ENCODE measurements at places on chromosomes 12 and 14. TPM values are rescaled to one million over a fixed set of nuclear protein-coding genes. Genes with fewer than 3 reads are reported as not detected.
A peak's percentile ranks its signal among the peaks of the same experiment; 100 is the strongest.

The DPY19L2 gene
- total RNA-seq = 22.0 TPM

- no peak overlapping the region for H3K4me3 ChIP-seq
- H3K27ac ChIP-seq = peak overlapping the region; percentile 71
- no peaks in the 10 kb centered on the region for H3K36me3 ChIP-seq
- no peaks in the 10 kb centered on the region for H3K27me3 ChIP-seq
Measured at GRCh38 chr12:124438437-124439056, 128.9 kb downstream of the NCOR2 start.

The BICDL1 gene
- 1.4 TPM for total RNA-seq

The STON2 gene
- 33.5 TPM for total RNA-seq

DNA sequence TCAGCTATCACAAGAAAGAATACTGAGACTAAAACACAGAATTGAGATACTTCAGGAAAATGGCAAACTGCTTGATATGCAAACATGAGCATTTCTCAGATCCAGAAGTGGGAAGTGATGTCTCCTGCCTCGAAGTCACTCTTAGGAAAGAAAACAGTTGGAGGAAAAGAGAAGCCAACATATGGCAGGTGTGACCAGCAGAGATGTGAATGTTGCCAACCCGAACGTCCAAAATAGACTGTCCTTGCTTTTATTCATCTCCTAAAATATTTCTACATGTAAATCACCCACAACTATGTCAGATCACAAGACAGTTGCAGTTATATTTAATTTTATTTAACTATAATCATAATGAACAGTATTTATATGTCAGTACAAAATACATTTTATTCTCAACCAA is 687.6 kb downstream of the GALC start:
- H3K36me3 ChIP-seq = no peaks in the 10 kb centered on the region
- no peaks in the 10 kb centered on the region for H3K27me3 ChIP-seq
- H3K27ac ChIP-seq = no peak overlapping the region
- H3K4me3 ChIP-seq = no peak overlapping the region
- DNase-seq = no peak

The KRT5 gene
- total RNA-seq = not detected

DNA sequence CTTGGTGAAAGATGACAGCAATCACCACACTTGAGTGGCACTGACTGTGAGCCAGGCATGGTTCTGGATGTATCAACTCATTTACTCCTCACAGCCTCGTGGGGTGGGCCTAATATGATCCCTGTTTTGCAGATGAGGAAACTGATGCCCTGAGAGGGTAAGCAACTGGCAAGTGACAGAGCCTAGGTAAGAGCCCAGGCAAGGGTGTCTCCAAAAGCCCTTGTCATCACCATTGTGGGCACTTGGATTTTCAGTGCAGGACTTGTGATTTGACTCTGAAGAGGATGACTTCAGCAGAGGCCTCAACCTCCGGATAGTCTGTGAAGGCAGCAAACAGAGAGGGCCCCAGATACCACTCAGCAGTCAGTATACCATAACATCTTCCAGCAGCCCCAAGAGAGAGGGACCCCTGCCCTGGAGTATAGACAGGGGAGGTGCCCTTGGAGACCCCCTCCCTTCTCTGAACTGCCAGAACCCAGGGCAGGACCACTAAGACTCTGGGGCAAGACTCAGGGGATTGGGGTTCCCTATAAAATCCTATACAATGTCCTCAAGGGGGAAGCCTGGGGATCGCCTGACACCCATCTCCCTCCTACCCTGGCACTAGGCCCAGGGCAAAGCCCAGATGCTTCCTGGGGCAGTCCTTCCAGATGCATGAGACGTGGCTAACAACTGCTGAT is 7.1 kb upstream of the KRT5 start:
- H3K27ac ChIP-seq = no peak overlapping the region
- no peak overlapping the region for H3K4me3 ChIP-seq
- H3K4me1 ChIP-seq = no peaks in the 10 kb centered on the region

The TDRD9 gene
- total RNA-seq = 1.9 TPM

The TMEM132D gene
- under 0.01 TPM for total RNA-seq

DNA sequence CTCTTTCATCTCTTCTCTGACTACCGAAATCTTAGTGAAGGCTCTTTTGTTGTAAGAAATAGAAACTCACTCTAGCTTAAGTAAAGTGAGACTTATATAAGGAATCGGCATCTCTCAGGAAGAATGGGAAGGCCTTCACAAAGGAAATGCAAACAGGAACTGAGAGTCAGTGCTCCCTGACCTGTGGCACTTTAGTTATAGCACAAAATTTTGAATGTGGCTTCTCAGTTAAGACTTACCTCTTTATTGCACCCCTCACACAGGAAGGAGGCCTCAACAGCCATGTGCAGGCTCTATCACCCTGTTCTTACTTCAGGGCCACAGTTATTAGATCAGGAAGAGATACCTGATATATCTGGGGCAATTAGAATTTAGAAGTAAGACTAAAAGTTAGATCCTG is 224.7 kb upstream of the EGLN3 start:
- no peak for DNase-seq
- no peak overlapping the region for H3K4me3 ChIP-seq
- no peaks in the 10 kb centered on the region for H3K27me3 ChIP-seq
- H3K27ac ChIP-seq = no peak overlapping the region
- H3K36me3 ChIP-seq = no peaks in the 10 kb centered on the region
- peaks cover 23% of the 10 kb centered on the region for H3K4me1 ChIP-seq

The KRT3 gene
- total RNA-seq = not detected

- H3K4me3 ChIP-seq = no peak overlapping the region
- H3K36me3 ChIP-seq = peaks cover 11% of the 10 kb centered on the region
- DNase-seq = no peak
- no peak overlapping the region for H3K27ac ChIP-seq
Measured at GRCh38 chr12:57142121-57142520, 5.3 kb downstream of the LRP1-AS start.

The OTOGL gene
- total RNA-seq = not detected

GRCh38 chr14:72925815-72926291 is 411 bp upstream of the DCAF4 start:
- H3K4me1 ChIP-seq = peaks cover 17% of the 10 kb centered on the region
- H3K36me3 ChIP-seq = peaks cover 2% of the 10 kb centered on the region
- peak overlapping the region; percentile 87 for H3K27ac ChIP-seq
- peak overlapping the region; percentile 94 for H3K4me3 ChIP-seq
- H3K27me3 ChIP-seq = no peaks in the 10 kb centered on the region

The METTL17 gene
- total RNA-seq = 134 TPM

- H3K4me3 ChIP-seq = no peak overlapping the region
- no peaks in the 10 kb centered on the region for H3K4me1 ChIP-seq
- DNase-seq = no peak
- H3K27ac ChIP-seq = no peak overlapping the region
Measured at GRCh38 chr12:138898-139534, 72.4 kb downstream of the IQSEC3 start.

The GPR137C gene
- total RNA-seq = 0.84 TPM

GRCh38 chr14:97107760-97108159 is 310.6 kb downstream of the VRK1 start:
- DNase-seq = no peak
- no peaks in the 10 kb centered on the region for H3K4me1 ChIP-seq
- H3K27ac ChIP-seq = no peak overlapping the region
- no peak overlapping the region for H3K4me3 ChIP-seq
- H3K27me3 ChIP-seq = no peaks in the 10 kb centered on the region
- H3K36me3 ChIP-seq = no peaks in the 10 kb centered on the region

The DHRS2 gene
- total RNA-seq = 0.90 TPM

GRCh38 chr12:7431993-7432685 is 11.8 kb downstream of the CD163L1 start:
- no peaks in the 10 kb centered on the region for H3K27me3 ChIP-seq
- no peaks in the 10 kb centered on the region for H3K36me3 ChIP-seq
- no peaks in the 10 kb centered on the region for H3K4me1 ChIP-seq
- no peak for DNase-seq

- no peak overlapping the region for H3K27ac ChIP-seq
- H3K4me3 ChIP-seq = no peak overlapping the region
- no peaks in the 10 kb centered on the region for H3K27me3 ChIP-seq
- no peaks in the 10 kb centered on the region for H3K36me3 ChIP-seq
- DNase-seq = no peak
Measured at GRCh38 chr14:91112194-91112593, 1.7 kb upstream of the DGLUCY start.

The PLA2G1B gene
- 11.4 TPM for total RNA-seq

- H3K27ac ChIP-seq = peak overlapping the region; percentile 62
- no peaks in the 10 kb centered on the region for H3K27me3 ChIP-seq
- H3K36me3 ChIP-seq = no peaks in the 10 kb centered on the region
- no peak overlapping the region for H3K4me3 ChIP-seq
- no peaks in the 10 kb centered on the region for H3K4me1 ChIP-seq
Measured at GRCh38 chr12:70427611-70428010, 61.5 kb downstream of the KCNMB4 start.

The AHNAK2 gene
- 135 TPM for total RNA-seq

GRCh38 chr12:4962539-4963486 is 53.1 kb downstream of the KCNA1 start:
- H3K27me3 ChIP-seq = no peaks in the 10 kb centered on the region
- H3K27ac ChIP-seq = no peak overlapping the region
- H3K36me3 ChIP-seq = no peaks in the 10 kb centered on the region
- no peak for DNase-seq

GRCh38 chr14:50855558-50855957 is 16.3 kb upstream of the ABHD12B start:
- no peak for DNase-seq
- no peak overlapping the region for H3K4me3 ChIP-seq
- no peaks in the 10 kb centered on the region for H3K36me3 ChIP-seq
- no peaks in the 10 kb centered on the region for H3K27me3 ChIP-seq

The ZNF385A gene
- 9.0 TPM for total RNA-seq

DNA sequence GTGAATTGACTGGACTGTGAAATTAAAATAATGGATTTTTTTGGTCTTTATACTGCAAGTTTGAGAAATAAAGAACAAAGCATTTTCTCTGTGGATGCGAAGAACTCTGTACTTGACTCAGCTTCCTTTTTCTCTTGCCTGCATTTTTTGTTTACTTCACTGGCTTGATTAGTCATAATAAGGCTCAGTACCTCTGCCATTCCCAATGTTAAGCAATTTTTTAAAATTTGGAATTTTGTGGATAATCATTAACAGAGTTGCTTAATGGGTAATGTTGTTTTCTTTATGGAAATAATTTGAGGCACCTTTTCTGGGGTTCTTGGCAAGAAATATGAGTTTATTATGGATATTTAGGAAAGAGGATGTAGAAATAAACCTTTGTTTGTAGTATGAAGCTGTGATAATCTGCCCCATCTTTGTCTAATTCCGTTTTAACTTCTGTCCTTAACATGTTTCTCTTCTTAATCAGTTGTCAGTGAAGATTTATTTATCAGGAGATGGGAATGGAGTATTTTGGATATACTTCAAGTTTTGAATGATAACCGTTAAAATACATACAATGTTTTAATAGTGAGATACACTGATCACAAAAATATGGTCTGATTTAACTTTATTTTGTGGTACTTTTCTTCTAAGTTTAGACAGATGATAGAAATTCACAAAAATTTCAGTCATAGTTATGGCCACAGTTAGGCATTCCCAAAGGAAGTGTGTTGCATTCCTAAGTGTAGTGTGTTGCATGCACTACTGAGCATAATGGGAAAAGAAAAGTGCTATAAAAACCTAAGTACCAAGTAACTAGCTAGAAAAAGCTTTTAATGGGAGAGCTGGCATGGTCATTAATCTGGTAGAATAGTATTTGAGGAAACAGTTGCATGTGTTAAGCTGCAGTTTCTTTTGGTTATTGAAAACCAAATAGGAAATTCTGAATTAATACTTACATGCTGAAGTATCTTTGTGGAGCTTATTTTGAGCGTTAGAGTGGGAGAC is 27.7 kb downstream of the WNK1 start:
- H3K27me3 ChIP-seq = no peaks in the 10 kb centered on the region
- peak overlapping the region; percentile 15 for H3K4me3 ChIP-seq
- H3K4me1 ChIP-seq = peaks cover 78% of the 10 kb centered on the region
- H3K27ac ChIP-seq = no peak overlapping the region
- no peak for DNase-seq

DNA sequence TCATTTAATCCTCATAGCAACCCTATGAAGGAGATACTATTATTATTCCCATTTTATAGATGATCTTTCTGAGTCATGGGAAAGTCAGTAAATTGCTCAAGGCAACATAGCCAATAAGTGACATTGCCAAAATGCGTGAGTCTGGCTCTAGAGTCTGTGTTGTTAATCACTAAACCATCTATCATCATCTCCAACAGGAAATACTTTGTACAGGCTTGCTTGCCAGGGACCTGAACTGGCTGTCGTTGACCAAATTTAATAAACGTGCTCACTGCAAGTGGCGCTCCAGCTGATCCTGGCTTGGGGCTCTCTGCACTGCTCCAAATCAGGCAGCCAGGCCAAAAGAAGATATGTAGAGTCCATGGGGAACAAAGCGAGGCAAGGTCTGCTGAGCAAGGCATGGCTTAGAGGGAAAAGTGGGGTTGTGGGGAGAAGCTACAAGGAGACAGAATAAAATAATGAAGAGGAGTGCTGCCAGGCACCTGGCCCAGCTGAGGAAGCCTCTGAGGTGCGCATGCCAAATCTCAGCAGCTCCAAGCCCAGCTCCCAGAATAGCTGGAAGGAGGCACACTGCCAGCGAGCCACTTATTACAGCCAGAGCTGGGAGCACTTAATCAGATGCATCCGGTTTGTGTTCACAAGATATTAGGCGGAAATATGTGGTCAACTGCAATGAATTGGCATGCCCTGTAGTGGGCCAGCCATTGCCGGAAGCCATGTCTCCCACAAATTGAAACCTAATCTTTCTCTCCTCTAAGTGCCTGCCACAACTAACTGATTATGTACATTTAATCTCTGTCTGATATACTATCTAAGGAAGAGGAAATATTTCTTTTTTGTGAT is 43.3 kb upstream of the PTPRO start:
- no peak for DNase-seq
- H3K27ac ChIP-seq = no peak overlapping the region
- no peak overlapping the region for H3K4me3 ChIP-seq
- no peaks in the 10 kb centered on the region for H3K36me3 ChIP-seq

DNA sequence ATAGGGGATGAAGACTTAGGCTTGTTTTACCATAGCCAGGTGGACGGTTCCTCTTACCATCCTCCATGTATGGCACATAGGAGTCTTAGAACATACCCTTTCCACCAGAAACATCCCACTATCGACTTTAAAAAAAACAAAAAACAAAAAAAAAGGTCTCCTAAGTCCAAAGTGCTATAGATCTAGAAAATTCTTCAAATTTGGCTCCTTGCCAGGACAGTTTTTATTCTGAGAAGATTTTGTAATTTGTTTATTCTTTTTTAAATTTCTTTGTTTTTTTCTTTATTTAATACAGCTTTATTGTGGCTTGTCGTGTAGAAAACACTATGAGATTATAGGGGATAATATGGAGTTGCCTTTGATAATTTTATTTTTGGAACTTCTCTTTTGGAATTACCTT is 197.7 kb downstream of the NUBPL start:
- H3K4me1 ChIP-seq = no peaks in the 10 kb centered on the region
- no peak for DNase-seq
- no peaks in the 10 kb centered on the region for H3K27me3 ChIP-seq
- no peak overlapping the region for H3K27ac ChIP-seq

DNA sequence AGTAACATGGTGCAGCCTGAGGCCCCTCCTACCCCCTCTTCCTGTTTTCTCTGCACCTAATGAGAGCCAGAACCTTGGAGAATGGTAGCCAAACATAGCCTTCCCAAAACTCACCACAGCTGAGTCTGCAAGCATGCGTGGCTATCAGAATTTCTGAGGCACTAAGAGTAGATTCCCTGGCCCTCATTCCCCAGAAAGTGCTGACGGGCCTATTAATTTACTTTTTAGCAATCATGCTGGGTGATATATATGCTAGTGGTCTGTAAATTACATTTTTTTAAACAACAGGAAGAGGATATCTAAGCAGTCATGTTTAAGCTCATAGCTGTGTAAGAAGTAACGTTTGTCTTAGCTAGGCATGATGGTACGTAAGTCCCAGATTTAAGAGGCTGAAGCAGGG is 30.4 kb downstream of the KANSL2 start:
- no peak overlapping the region for H3K27ac ChIP-seq
- H3K36me3 ChIP-seq = peaks cover 14% of the 10 kb centered on the region
- H3K4me1 ChIP-seq = no peaks in the 10 kb centered on the region
